Activated T-helper 1 cell treated with anti-CD3 and anti-CD28 coated beads, Interleukin-2, amount 50 U/mL, for 16 hours (primary cell): ENCODE measurements at places on chromosomes 2 and 18.

DNA sequence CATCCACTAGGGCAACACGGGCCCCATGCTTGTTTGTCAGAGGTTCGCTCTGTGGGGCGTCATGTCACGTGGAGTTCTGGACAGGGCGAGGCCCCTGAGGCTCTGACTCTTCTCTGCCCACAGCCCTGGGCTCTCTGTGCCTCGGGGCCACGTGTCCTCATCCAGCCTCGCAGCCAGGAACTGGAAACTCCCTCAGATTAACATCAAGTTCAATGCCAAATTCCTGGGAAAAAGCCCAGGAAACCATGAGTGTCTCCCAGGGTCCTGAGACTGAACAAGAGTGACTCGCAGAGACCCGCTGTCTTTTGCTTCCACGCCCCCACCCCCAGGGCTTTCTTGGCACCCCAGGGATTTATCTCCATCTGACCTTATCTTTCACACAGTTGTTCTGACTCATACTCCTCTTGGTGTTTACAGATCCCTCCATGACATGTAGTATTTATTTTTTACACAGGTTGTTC is 174.0 kb upstream of the PIEZO2 start:
- DNase-seq, result no peak

- no peak for DNase-seq
These were observed at the start of gene DQX1 for GRCh38 chr2:74525717-74526648. Gene DQX1 (minus strand): TSS chr2:74526231. CDS start chr2:74525729, 502 bp downstream.

- no peak for DNase-seq
These were observed 531.6 kb upstream of the CHAC2 start for GRCh38 chr2:53235836-53236582.

GRCh38 chr2:59680863-59681262 is 872.6 kb downstream of the BCL11A start:
- DNase-seq, result no peak

GRCh38 chr18:49645841-49646351 is 84.0 kb downstream of the LIPG start:
- no peak for DNase-seq

GRCh38 chr2:83081826-83082690 is 1377.0 kb downstream of the SUCLG1 start:
- no peak for DNase-seq
